Ascending aorta (tissue), 2 donors: ENCODE measurements at places on chromosomes 2 and 18. TPM values are rescaled to one million over a fixed set of nuclear protein-coding genes. Genes with fewer than 3 reads are reported as not detected.

The RASGRP3 gene
- 1.6 TPM for total RNA-seq

The SCN3A gene
- total RNA-seq = 1.4 TPM

The DOCK10 gene
- total RNA-seq = 30.9 TPM

The POMC gene
- total RNA-seq = 18.6 TPM

The NEMP2 gene
- total RNA-seq = 0.43 TPM

The SLC40A1 gene
- 40.8 TPM for total RNA-seq

The STARD6 gene
- total RNA-seq = not detected

The CPS1 gene
- 9.4 TPM for total RNA-seq

The CYB5A gene
- 58.1 TPM for total RNA-seq
